ENCODE measurements at places on chromosomes 4 and X. TPM values are rescaled to one million over a fixed set of nuclear protein-coding genes. Genes with fewer than 3 reads are reported as not detected.

The AGA gene
- total RNA-seq: 10.0 TPM

The SLC10A6 gene
- 5.2 TPM for total RNA-seq

GRCh38 chr4:2177443-2178093, 64.4 kb downstream of the HAUS3 start:
- DNase-seq: no peak

DNA sequence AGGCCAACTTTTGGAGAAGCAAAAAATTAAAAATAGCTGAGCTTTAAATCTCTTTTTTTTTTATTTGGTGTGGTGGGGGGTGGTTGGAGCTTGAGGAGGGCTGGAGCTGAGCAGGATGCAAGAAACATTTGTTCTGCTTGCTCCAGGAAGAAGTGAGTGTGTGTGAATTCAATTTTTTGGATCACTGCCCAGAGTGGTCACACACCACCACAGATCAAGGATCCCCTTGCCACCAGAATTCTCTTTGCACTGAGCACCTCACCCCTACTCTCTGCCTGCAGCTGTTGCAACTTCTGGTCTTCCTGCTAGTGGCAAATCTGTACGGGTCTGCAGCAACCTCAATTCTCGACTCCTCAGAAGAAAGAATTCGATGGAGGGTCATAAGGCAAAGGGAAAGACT, 19.9 kb upstream of the PLP1 start:
- DNase-seq: no peak

DNA sequence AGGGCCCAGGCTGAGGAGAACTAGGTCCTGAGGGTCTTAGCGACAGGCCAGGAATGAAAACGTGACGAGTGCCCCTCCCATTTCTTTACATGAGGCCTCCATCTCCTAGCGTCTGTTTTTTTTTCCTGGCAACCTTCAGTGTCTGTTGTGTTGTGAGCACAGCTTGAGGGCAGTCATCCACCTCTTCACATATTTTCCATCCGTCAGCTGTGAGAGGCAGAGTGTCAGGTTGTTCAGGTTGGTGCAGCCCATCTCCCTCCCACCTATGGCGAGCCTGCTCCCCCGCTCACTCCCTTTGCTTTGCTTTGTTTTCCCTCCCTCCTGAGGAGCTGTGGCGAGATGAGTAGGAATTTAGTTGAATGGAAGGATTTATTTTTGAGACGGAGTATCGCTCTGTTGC, 51.7 kb upstream of the CHRNA9 start:
- DNase-seq: no peak

- no peak for DNase-seq
Measured at GRCh38 chrX:41377624-41378023, 43.7 kb downstream of the DDX3X start.

DNA sequence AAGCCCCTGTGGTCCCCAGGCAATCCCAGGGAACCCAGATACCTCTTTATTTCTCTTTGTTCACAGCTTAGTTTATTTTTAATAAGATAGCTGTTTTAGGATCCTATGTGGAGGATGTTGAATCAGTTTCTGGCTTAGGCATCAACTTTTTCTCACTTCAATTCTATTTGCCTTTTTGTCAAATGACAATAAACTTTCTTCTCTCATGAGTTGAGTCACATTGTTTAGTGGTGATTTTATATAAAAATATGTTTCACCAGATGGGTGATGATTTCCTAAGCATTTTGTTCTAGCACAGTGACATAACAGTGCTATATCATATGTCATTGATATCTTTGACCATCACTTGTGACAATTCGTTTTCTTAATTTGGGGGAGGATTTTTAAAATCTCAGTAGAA, 198.1 kb upstream of the PUDP start:
- no peak for DNase-seq

DNA sequence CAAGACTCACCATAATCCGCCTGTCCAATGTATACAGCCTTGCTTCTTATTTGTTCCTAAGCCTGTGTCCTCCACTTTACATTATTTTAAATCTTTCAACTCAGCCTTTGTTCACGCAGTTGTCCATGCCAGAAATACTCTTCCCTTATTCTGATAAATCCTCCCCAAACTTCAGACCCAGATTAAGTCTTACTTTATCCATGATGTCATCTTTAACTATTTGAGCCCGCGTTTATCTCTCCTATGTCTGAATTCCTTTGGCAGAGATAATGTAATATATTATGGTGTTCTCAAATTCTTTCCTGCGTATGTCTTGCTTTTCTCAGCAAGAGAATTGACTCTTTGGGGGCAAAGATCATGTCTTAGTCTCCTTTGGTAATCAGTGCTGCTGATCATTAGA, 129.6 kb downstream of the LUZP4 start:
- DNase-seq: no peak

DNA sequence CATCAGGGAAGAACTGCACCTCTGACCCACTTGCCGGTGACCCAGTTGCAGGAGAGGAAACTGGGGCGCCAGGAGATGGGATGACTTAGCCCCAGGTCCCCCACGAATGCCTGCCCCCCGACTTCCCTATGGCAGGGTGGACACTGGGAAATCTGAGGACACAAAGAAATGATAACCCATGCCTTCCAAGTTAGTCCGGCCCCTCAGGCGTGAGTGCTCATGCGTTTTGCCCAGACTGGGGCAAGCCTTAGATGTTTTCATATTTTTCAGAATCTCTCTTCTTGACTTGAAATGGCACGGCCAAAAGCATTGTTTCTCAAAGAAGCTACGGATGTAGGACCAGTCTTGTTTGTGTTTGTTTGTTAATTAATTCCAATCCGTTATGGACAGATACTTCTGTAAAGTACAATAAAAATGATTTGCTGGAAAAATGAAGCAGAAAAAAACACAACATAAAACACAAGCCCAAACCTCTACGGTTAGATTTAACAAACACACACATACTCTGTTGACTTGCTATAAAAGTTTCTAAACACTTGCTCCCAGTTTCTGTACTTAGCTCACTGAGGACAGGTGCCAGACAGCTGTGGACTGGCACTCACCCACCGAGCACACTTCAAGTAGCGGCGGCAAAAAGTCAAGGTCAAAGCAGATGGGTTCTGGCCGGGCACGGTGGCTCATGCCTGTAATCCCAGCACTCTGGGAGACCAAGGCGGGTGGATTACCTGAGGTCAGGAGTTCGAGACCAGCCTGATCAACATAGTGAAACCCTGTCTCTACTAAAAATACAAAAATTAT, 341.5 kb downstream of the BCOR start:
- DNase-seq: no peak

GRCh38 chrX:48785186-48785539, 1.2 kb upstream of the GATA1 start:
- peak; percentile 57 for DNase-seq

GRCh38 chr4:124433500-124433899, 279.0 kb downstream of the ANKRD50 start:
- DNase-seq: no peak

- DNase-seq: no peak
Measured at GRCh38 chr4:1754336-1754735, 33.0 kb downstream of the TACC3 start.

- no peak for DNase-seq
Measured at GRCh38 chr4:22167201-22167600, 218.6 kb upstream of the KCNIP4 start.

- no peak for DNase-seq
Measured at GRCh38 chr4:159107203-159107925, 4.5 kb downstream of the RAPGEF2 start.

- DNase-seq: no peak
Measured at GRCh38 chr4:123536225-123536624, 139.6 kb downstream of the SPRY1 start.

DNA sequence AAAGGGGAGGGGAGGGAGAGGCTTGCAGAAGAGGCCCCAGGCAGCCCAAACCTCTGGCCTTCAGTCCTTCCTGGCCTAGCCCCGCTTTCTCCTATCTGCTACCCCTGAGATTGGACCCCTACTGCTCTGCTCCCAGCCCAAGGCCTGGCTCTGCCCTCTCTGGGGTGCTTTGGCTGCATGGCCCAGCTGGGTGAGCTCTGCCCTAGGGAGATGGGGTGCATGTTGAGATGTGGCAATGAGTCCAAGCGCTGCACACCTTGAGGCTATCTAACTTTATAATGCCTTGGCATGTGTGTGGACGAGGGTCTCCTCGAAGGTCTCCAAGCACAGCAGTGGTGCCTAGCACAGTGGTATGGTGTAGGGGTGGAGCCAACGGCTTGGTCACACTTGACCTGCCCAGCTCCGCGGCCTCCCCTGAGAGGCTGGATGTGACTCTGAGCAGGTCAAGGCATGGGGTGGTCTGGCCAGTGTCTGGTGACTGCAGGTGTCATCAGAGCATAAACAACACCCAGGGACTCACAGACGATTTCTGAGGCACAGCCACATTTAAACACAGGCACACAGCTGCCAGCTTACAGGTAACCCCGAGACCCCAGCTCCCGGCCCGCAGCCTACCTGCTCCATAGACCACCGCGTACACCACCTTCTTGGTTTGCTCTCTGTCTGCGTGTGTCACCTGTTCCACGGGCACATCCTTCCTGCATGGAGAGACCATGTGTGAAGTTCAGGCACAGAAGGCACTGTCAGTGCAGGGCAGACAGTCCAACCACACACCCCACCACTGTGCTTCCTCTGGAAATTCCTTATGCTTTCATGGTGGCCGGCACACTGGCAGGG, 36.3 kb downstream of the NAT8L start:
- DNase-seq: no peak
